ENCODE measurements at places on chromosomes 13 and 19. TPM values are rescaled to one million over a fixed set of nuclear protein-coding genes. Genes with fewer than 3 reads are reported as not detected.

GRCh38 chr19:2538096-2538757 is 62.3 kb downstream of the GADD45B start:
- no peak for DNase-seq
- no peak overlapping the region for H3K27ac ChIP-seq
- H3K4me3 ChIP-seq, result no peak overlapping the region
- H3K36me3 ChIP-seq, result no peaks in the 10 kb centered on the region
- H3K4me1 ChIP-seq, result peaks cover 36% of the 10 kb centered on the region
- H3K27me3 ChIP-seq, result no peaks in the 10 kb centered on the region

- no peak overlapping the region for H3K27ac ChIP-seq
- DNase-seq, result no peak
- no peaks in the 10 kb centered on the region for H3K36me3 ChIP-seq
- peaks cover 69% of the 10 kb centered on the region for H3K27me3 ChIP-seq
- peaks cover 4% of the 10 kb centered on the region for H3K4me1 ChIP-seq
- no peak overlapping the region for H3K4me3 ChIP-seq
These were observed 25.1 kb downstream of the TMPRSS9 start for GRCh38 chr19:2385053-2385721.

GRCh38 chr19:54387991-54388801 is 23.5 kb upstream of the LAIR1 start:
- no peaks in the 10 kb centered on the region for H3K36me3 ChIP-seq
- DNase-seq, result peak; percentile 26
- H3K27me3 ChIP-seq, result peaks cover 82% of the 10 kb centered on the region
- H3K4me3 ChIP-seq, result peak overlapping the region; percentile 47
- peaks cover 12% of the 10 kb centered on the region for H3K4me1 ChIP-seq

GRCh38 chr19:19420570-19421298 is 15.3 kb downstream of the GATAD2A start:
- H3K4me1 ChIP-seq, result peaks cover 72% of the 10 kb centered on the region
- no peak overlapping the region for H3K27ac ChIP-seq
- no peak for DNase-seq
- H3K36me3 ChIP-seq, result no peaks in the 10 kb centered on the region

DNA sequence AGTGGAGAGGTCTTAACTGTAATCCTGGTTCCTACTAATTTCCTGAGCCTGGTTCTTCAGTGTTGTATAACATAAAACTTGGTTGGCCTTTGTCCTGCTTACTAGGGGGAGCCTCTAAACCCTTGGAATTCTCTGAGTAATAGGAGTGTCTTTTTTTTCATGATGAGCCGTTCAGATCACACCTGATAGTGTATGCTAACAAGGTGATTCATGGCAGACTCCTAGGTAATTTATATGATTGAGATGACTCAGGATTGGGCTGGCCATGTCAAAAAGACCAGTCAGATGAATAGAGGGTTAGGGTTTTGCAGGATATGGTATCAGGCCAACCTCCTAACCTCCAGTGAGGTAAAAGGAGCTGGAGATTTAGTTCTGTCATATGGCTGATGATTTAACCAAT is 135.8 kb upstream of the KLF12 start:
- H3K27me3 ChIP-seq, result no peaks in the 10 kb centered on the region
- H3K27ac ChIP-seq, result no peak overlapping the region
- no peak for DNase-seq

DNA sequence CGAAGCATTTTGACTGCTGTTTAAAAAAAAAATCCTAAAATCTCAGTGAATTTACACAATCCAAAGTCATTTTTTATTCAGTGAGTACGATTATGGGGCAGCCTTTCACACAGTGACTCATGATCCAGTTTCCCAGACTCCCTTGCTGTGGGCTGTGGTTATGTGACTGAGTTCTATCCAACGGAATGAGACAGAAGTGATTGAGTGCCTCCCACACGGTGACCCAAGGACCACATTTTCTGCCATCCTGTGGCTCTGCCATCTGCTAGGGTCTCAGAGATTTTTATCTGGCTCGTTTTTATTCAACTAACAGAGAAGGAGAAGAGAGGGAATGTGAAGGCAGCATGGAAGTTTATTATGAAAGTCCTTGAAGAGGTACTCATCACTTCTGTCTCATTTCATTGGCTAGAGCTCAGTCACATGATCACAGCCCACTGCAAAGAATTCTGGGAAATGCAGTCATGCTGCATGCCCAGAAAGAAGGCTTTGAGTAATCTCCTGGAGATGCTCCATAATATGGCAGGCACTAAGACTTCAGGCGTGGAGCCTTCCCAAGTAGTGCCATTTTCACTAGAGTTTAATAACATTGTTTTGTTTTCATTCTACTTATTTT is 999.4 kb downstream of the UQCRFS1 start:
- no peak overlapping the region for H3K27ac ChIP-seq
- no peaks in the 10 kb centered on the region for H3K36me3 ChIP-seq
- H3K4me3 ChIP-seq, result no peak overlapping the region
- no peak for DNase-seq
- H3K27me3 ChIP-seq, result peaks cover 20% of the 10 kb centered on the region
- no peaks in the 10 kb centered on the region for H3K4me1 ChIP-seq

- H3K4me1 ChIP-seq, result peaks cover 10% of the 10 kb centered on the region
- H3K27me3 ChIP-seq, result peaks cover 7% of the 10 kb centered on the region
- no peak for DNase-seq
- no peak overlapping the region for H3K4me3 ChIP-seq
- no peaks in the 10 kb centered on the region for H3K36me3 ChIP-seq
These were observed 154.0 kb upstream of the GPR12 start for GRCh38 chr13:26914624-26915023.

GRCh38 chr19:17292301-17293074 is 10.7 kb downstream of the ABHD8 start:
- H3K36me3 ChIP-seq, result peaks cover 12% of the 10 kb centered on the region
- H3K4me1 ChIP-seq, result peaks cover 14% of the 10 kb centered on the region
- peak; percentile 66 for DNase-seq

DNA sequence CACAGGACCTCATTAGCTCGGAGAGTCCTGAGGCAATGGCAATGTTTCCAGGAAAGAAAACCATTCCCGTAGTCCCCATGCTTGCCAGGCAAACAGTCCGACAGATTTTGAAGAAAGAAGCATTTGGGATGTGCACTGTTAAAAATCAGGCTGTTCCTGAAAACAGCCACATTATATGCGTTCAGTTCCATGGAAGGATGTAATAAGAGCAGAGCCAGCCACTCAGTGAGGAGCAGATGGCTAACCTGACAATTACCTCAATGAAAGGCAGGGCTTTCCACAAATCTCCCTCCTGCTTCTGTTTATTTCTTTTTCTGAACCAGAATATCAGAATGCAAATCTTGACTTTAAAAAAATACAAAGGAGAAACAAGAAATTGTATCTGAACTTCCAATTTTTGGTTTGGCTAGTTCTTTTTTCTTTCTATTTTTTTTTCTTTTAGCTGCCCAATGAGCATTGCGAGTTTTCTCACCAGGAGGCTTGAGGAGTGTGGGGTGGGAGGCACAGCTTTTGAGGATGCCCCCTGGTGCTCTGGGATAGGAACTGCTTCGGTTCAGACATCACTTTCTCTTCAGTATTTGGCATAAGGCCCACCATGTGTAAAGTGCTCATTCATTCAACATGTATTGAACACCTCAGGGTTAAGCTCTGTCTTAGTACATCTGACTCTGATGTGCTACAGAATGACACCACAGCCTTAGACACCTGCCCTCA is 124.2 kb downstream of the TBC1D4 start:
- H3K27me3 ChIP-seq, result no peaks in the 10 kb centered on the region
- H3K4me3 ChIP-seq, result no peak overlapping the region
- no peak overlapping the region for H3K27ac ChIP-seq

GRCh38 chr19:3451451-3451866 is 28.9 kb downstream of the SMIM24 start:
- H3K27me3 ChIP-seq, result no peaks in the 10 kb centered on the region
- no peak overlapping the region for H3K4me3 ChIP-seq
- no peak for DNase-seq
- H3K36me3 ChIP-seq, result peaks cover 85% of the 10 kb centered on the region

DNA sequence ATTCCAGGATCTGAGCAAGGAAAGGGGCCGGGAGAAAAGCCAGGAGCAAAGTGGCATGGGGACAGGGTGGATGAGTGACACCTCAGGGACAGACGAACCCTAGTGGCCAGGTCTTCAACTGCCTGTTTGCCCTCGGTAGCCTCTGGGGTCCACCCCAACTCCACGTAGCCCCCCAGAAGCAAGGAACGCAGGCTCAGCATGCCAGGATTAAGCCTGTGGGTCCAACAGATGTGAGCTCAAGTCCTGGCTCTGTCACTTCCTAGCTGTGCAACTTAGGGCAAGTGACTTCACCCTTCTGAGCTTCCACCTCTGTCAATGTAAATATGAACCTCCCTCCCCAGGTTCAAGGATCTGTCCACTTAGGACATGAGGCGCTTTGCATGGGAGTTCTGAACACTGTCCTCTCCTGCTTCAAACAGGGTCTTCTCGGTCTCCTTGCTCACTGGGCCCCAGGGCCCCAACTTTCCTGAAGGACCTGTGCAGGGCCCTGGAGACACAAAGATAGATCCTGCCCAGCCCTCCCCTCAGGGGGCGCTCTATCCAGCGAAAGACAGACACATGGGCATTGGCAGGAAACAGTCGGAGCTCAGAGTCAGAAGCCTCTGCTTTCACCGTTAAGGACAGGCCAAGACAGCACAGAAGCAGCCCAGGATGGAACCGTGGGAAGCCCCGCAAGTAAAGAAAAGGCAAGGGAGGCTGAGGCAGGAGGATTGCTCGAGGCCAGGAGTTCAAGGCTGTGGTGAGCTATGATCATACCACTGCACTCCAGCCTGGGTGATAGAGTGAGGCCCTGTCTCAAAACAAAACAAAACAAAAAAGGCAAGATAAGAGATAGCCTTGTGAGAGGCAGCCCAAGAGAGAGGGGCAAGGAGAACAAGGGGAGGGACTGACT is 13.2 kb downstream of the SYDE1 start:
- H3K27ac ChIP-seq, result peak overlapping the region; percentile 10
- DNase-seq, result no peak
- peaks cover 40% of the 10 kb centered on the region for H3K4me1 ChIP-seq
- no peaks in the 10 kb centered on the region for H3K27me3 ChIP-seq
- no peak overlapping the region for H3K4me3 ChIP-seq

DNA sequence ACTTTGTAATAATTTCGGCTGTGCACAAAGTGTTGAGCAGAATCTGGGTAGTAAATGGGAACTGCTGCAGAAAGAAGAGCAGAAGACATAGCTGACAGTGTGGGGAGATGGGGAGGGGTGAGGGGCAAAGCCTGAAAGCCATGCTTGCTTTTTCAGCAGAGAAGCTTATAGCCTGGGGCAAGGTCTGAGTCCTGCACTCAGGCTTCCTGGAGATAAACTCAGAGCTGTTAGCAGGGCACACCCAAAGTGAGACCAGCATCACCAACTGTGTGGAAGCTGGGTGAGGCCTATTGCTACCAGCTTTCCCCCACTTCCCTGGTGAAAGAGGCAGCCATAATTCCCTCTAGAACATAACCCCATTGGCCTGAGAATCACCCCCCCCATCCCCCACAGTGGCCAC is 15.6 kb upstream of the LHFPL6 start:
- H3K4me1 ChIP-seq, result no peaks in the 10 kb centered on the region
- no peak overlapping the region for H3K27ac ChIP-seq
- H3K4me3 ChIP-seq, result no peak overlapping the region
- no peak for DNase-seq
- no peaks in the 10 kb centered on the region for H3K36me3 ChIP-seq

DNA sequence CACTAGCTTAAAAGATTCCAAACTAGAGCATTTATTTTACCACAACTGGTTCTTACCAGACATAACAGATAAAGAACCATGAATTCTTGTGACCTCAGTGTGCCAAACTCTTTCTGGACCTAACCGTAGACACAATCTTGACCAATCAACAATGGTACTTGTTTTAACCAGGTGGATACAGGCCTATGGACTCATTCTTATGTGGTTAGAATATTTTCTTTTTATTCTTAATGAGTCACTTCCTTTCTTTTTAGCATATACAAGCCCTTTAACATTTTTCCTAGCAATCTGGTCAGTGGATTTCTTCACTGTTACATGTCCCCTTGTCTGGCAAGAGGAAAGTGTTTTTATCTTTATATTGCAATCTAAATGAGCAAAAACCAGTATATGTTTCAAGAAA is 792.1 kb upstream of the SPRY2 start:
- DNase-seq, result no peak
- H3K4me3 ChIP-seq, result no peak overlapping the region
- H3K27ac ChIP-seq, result no peak overlapping the region
- H3K4me1 ChIP-seq, result no peaks in the 10 kb centered on the region
- H3K27me3 ChIP-seq, result no peaks in the 10 kb centered on the region

DNA sequence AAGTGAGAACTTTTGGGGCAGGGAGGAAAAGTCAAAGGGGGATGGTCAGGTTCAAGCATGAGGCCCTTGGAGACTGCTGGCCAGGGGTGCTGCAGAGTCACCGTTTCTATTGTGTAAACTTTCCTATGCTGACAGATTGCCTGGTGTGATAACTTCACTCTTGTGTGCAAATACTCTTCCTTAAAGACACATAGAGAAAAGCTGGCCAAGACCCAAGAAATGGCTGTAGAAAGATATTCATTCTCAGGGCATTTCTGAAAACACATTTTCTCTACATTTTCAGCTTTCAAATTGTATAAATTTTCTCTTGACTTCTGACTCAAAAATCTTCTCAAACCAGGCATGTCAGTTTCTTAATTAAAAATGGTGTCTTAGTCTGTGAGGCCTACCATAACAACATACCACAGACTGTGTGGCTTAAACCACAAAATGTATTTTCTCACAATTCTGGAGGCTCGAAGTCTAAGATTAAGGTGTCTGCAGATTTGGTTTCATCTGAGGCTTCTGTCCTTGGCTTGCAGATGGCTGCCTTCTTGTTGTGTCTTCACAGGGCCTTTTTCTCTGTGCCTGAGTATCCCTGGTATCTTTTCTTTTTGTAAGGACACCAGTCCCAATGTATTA is 304.5 kb downstream of the KCNRG start:
- no peak for DNase-seq
- no peaks in the 10 kb centered on the region for H3K36me3 ChIP-seq
- no peaks in the 10 kb centered on the region for H3K27me3 ChIP-seq
- no peaks in the 10 kb centered on the region for H3K4me1 ChIP-seq
- H3K27ac ChIP-seq, result no peak overlapping the region

Gene S1PR2
- 3.5 TPM for total RNA-seq

Gene ZNF587B
- 6.7 TPM for total RNA-seq

Gene KRTDAP
- not detected for total RNA-seq

Gene ADM5
- 0.49 TPM for total RNA-seq

Gene ARHGEF1
- 28.3 TPM for total RNA-seq
